ENCODE measurements at places on chromosomes 16 and 17.
A peak's percentile ranks its signal among the peaks of the same experiment; 100 is the strongest.

- DNase-seq: peak; percentile 72
Observed at GRCh38 chr16:86664522-86665318, 86.4 kb downstream of the FOXL1 start.

DNA sequence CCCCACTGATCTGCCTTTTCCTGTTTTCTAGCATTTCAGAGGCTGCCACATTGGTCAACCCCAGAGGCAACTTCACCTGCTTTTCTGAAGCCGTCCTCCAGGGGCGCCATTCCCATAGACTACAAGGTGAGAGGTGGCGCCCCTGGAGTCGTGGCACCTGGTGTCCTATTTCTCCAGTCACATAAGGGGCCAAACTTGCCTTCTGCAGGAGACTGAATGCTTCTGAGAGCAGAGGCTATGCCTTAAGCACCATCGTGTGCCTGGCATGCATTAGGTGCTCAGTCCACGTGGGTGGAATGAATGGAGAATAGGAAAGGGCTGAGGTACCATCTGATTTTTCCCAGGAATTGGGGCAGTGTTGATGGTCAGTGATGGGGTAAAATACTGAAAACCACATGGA lies 164.8 kb downstream of the HAPSTR1 start:
- peak; percentile 18 for DNase-seq

GRCh38 chr16:73183611-73184092 lies 135.7 kb upstream of the ZFHX3 start:
- no peak for DNase-seq

DNA sequence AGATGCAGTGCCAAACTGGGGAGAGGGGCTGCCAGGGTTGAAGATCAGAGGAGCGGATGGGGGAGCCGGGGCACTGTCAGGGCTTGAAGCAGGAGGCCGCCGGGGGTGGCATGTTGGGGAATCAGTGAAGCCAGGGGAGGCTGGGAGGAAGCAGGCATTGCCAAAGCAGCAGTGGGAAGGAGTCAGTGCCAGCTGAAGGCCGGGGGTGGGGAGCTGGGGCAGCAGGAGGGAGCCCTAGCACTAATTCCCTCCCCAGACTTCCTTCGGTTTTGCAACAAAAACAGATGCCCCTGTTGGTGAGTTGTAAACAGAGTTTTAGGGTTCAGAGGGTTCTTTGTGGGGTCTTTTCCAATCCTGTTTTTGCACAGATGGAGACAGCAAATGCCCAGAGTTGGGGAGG lies 10.9 kb upstream of the TAC4 start:
- DNase-seq: no peak

DNA sequence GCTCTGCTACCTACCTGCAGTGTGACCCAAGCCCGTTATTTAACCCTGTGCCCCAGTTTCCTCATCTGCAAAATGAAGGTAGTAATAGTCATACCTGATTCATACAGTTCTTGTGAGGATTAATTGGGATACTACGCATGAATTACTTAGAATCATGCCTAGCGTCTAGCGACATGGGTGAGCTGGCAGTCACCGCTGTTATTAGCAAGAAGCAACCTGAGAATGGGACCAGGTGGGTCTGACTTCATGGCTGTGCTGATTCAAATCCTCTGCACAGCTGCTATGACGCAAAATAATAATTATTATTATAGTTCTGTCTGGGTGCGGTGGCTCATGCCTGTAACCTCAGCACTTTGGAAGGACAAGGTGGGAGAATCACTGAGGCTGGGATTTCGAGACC lies 7.9 kb downstream of the SOCS1 start:
- DNase-seq: no peak

DNA sequence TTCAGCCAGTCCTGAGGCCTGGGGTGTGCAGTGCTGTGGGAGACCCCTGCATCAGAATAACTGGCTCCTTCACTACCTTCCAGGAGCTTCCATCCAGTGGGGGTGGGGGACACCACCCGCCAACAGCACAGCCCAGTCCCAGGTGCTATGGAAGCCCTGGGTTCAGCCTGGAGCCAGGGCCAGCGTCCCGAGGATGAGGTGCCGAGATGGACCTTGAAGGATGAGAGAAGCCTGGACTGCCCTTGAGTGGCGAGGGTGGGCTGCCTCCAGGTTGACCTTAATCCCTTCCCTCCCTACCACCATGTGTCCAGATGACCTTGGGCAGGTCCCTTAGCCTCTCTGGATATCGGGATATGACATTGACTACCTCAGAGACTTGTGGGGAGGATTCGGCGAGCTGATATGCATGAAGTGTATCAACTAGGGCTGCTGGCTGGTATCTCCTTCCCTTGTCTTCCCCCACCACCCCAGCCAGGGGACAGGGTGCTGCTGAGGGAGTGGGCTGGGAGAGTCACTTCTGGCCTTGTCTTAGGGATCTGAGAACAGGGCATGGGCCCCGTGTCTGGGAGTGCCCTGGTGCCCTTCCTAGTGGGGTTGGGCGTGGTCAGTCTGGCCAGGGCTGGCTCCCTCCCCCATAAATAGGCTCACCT lies 14.2 kb upstream of the LASP1NB start:
- DNase-seq: no peak
